ENCODE measurements at places on chromosomes 2 and 18.
A peak's percentile ranks its signal among the peaks of the same experiment; 100 is the strongest.

DNA sequence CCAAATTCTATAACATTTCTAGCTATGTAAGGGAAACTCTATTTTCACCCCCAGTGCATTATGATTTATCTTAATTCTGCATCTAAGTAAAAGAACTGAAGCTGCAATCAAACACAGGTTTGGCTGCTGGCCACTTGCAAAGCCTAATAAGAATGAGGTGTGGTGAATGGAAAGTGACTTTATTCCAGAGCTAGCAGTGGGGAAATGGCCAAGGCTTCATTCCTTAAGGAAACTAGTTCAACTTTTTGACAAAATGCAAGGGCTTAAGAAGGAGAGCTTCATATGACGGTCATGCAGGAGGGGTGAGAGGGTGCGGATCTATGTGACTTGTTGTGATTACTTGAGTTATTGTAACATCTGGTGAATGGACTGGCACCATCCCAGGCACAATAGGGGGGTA, 1802.0 kb downstream of the SUCLG1 start:
- no peak for DNase-seq

DNA sequence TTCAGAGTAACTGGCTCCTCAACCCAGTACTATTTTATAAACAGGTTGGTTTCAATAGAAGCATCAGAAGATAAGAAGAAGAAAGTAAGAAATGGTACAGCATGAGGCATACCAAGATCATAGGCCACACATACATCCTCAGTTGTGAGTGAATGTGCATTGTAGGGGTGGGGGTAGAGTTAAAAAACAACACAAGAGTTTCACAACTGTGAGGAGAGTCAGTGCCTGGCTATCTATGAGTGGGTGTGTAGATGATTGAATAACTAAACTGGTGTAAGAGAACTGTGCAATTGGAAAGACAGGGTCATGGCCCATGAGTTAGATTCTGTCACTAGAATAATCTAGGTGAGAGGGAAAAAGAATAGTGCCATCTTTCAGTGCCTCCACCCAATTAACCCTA, 748.2 kb upstream of the ACVR2A start:
- no peak for DNase-seq

DNA sequence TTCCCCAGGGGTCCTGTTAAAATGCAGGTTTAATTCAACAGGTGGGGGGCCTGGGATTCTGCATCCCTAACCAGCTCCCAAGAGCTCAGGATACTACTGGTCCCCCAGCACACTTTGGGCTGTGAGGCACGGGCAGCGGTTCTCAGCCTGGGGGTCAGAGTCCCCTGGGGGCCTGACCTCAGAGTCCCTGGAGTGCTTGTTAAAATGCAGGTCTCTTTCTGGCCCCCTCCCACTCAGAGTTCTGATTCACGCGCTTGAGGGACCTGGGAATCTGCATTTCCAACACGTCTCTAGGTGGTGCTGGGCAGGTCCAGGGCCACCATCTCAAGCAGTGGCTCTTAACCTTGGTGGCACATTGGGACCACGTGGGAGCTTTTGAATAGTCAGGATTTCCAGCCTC, 2.8 kb upstream of the OTOS start:
- DNase-seq: no peak

DNA sequence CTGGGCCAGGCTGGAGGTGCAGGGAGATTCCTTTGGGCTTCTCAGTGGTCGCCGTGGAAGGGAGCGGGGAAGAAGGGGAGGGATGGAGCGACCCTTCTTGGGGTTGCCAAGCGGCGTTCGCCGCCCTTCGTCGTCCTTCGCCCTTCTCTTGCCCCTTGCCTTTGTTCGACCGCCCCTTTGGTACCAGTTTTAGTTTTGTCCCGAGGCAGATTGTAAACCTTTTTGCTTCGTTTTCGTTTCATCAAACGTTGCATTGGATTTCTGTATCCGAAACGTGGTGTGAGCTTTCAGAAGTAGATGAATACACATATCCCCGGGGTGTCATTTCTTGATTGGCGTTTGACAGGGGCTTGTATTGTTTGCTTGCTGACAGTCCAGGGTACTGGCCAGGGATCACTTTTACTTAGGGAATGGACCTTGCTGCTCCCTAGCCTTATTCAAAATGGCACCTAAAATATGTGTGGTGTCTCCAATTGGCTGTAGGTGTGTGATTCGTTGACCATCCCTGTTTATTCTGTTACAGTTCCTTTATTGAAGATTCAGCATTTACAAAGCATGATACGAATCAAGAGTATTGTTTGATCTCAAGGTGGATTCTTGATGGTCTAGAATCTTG, 788 bp downstream of the USP14 start:
- DNase-seq: no peak

GRCh38 chr2:207836521-207837133, 66.9 kb upstream of the FZD5 start:
- DNase-seq: no peak

- DNase-seq: no peak
Measured at GRCh38 chr18:58515175-58515775, 113.6 kb downstream of the ALPK2 start.

- peak; percentile 42 for DNase-seq
Measured at GRCh38 chr2:136008205-136008865, 22.9 kb upstream of the DARS1 start.

GRCh38 chr2:127208313-127208712, 11.8 kb downstream of the CYP27C1 start:
- no peak for DNase-seq

DNA sequence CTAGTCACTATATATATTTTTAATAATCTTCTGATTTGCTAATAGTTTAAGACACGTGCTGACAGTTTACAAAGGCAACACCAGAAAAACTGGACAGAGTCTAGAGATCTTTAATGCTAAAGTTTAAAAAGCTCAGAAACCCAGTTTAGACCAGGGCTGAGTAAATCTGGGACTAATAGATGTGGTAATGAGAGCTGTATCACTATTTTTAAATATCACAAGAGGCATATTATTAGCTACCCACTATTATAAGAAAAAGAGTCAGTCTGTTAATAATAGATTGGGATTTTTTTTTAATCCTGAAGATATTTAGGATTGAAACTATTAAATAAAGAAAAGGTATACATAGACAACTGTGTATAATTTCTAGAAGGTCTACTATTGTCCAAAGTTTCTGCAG, 299.9 kb downstream of the ZEB2 start:
- DNase-seq: no peak
